ENCODE measurements at places on chromosomes 2 and 18.

- no peak for DNase-seq
These were observed 45.4 kb upstream of the CCDC150 start for GRCh38 chr2:196594158-196594557.

DNA sequence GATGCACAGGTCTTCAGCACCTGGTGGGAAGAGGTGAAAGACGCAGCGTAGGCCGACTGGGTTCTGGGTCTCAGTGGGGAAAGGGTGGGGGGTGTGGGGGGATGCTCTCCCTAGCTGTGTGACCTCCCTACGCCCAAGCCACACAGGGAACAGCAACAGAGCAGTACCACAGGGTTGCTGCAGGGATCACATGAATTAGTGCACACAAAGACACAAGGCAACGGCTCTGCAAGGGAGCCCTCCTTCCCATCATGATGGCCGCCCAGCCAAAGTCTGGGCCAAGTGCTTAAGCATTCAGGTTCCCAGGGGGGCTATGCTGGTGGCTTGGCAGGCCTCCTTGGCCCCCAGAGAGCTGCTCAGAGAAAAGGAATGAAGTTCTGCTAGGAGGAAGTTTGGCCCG, 28.2 kb upstream of the GBX2 start:
- DNase-seq = no peak

DNA sequence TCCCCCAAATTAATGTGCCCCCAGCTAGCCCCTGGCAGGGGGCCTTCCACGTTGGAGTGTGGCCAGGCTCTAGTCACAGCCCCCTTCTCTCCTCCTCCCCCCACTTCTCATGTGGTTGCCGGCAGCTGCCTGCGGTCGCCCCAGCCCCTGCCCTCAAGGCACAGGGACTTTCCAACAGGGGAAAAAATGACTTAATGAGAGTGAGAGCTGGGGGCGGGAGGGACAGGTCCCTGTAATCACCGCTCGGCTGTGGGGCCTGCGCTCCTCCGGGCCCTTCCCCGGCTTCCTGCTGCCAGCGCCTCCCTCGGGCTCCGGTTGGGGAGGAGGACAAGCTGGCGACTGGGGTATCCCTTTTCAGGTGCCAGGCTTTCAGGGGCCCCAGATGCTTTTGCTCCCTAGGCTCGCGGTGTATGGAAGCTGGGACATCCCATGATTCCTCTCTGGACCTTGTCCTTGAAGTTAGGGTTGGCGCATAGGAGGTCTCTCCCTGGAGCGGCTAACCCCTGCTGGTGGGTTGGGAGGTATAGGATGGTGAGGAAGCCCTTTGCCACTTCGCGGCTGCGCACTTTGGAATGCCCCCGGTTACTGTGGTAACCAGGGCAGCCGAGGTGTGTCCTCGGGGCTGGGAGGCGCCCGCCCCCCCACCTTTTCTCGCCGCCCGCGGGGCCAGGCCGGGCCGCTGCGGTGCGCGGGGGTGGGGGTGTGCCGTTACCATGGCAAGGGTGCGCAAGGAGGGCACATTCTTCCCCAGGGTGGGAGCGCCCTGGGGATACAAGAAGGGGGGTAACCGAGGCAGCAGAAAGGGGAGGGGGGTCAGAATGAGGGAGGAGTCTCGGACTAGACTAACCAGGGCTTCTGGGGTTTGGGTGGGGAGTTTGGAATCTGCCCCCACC, 16.1 kb downstream of the WNT10A start:
- peak; percentile 79 for DNase-seq

DNA sequence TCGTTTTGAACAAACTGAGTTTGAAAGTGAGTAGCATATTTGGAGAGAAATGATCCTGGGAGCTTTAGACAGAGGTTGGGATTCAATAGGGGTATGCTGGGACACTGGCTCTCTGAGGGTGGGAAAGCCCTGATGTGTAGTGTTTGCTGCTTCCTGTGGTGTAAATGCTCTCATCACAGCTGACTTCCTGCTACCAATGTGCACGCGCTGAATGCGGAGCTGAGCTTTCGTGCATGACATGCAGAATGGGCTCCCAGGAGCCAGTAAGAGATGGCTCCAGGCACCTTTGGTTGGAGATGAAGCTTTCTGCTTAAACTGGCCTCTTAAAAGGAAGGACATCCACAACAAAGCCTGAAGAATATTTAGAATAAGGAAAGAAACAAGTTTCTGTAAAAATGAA, 224.1 kb upstream of the CCDC150 start:
- DNase-seq = no peak

DNA sequence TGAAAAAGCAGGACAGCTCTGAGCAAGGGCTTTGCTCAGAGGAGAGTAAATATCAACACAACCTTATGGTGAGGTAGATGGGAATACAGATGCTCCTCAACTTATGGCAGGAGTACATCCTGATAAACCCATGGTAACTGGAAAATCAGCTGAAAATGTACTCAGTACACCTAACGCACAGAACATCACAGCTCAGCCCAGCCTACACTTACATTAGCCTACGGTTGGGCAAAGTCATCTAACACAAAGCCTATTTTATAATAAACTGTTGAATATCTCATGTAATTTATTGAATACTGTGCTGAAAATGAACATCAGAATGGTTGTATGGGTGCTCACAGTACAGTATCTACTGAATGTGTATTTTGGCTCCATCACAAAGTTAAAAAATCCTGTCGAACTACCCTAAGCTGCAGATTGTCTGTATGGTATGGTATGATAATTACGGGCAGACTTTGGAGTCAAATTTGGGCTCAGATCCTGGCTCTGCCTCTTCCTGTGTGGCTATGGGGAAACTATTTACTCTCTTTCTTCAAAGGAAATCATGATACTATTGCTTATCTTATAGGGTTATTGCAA, 120.3 kb upstream of the LYPD1 start:
- DNase-seq = no peak

DNA sequence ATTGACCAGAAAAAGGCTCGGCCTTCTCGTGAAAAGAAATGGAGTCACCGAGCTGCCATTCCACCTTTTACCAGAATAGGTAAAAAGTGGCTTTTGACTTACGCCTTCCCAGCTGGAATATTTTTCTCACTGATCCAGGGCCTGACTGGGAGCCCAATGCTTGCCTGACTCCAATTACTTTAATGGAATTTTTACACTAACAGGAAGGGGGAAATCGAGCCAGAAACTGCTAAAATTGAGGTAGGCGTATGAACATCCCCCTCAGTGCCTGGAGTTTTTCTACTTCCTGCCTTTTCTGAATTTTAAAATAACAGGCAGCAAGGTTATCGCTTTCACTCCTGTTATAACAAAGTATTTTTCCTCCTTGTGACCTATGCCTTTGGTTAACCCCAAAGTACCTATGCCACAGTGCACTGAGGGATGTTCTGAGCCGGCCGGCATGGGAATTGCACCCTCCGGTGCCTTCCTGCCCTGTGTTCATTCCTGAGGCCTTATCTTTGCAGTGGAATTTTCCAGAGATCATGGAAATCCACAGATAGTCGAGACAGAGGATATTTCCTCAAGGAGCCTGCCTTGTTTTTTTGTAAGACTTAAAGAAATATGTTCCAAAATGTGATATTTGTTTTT, 18.3 kb upstream of the RPL31 start:
- no peak for DNase-seq
